ENCODE measurements at places on chromosomes 11 and 22.
A peak's percentile ranks its signal among the peaks of the same experiment; 100 is the strongest.

- no peak for DNase-seq
These were observed 9.0 kb upstream of the RDX start for GRCh38 chr11:110305169-110306018.

- no peak for DNase-seq
These were observed 23.0 kb downstream of the CDON start for GRCh38 chr11:126039485-126040271.

DNA sequence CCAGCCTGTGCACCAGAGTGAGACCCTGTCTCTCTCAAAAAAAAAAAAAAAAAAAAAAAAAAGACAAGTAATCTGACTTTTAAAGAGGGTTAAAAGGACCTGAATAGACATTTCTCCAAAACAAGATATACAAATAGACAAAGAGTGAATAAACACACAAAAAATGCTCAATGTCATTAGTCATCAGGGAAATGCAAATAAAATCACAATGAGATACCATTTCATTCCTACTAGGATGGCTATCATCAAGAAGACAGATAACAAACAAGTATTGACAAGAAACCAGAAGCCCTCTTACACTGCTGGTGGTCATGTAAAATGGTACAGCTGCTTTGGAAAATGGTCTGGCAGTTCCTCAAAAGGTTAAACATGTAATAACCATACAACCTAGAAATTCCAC, 4.1 kb downstream of the RIC3 start:
- DNase-seq = no peak

GRCh38 chr11:4932751-4933150, 8.6 kb upstream of the OR51G1 start:
- DNase-seq = no peak

DNA sequence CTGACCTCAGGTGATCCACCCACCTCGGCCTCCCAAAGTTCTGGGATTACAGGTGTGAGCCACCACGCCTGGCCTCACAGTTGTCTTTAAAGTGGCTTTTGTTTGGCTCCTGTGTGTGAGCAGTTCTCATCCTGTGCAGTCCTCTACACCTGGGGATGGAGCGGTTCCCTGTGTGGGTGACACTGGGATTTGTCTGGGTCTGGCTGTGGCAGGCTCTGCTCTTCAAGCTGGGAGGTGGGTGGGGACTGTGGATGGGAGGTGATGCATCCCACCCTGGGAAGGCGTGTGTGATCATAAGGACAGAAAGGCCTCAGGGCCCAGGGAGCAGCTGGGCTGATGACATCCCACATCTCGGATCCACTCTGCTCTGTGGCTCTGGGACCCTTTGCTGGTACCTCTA, 1266.8 kb downstream of the BRD1 start:
- DNase-seq = no peak

DNA sequence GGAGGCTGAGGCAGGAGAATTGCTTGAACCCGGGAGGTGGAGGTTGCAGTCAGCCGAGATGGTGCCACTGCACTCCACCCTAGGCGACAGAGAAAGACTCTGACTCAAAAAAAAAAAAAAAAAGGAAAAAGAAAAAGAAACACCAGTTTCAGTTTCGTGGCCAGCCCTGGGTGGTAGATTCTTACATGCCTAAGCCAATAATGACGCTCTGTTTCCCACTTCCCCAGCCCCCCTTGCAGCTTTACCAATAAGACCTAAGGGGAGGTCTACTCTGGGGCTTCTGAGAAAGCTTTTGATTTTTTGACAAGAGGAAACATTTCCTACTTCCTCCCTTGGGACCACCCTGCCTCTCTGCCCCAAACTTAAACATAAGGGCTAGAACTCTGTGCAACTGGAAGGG, 30.0 kb upstream of the PTPRJ start:
- no peak for DNase-seq

DNA sequence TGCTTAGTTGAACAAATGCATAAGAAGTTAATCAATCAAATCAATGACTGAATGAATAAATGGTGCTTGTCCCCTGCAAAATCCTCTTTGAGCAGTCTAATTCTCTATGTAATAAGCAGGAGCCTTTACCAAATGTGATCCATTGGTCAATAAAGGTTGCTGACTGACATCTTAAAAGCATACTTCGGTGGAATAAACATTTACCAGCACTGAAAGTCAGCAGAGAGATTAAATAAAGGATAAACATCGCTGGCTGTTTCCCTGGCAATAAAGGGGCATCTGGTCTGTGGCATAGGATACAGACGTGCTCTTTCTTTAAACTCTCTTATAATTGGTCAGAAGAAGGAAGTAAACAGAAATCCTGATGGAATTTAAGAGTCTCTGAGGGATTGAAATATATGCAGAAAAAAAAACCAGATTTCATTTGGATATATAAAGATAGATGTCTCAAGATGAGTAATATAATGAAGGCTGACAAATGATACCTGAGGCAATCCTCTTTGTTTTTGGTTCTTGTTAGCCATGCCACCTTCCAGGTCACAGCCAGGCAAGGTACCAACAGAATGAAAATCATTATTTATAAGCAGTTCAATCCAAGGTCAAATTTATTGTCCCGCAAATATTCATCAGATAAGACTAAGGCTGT, 578.4 kb upstream of the CCDC90B start:
- no peak for DNase-seq

DNA sequence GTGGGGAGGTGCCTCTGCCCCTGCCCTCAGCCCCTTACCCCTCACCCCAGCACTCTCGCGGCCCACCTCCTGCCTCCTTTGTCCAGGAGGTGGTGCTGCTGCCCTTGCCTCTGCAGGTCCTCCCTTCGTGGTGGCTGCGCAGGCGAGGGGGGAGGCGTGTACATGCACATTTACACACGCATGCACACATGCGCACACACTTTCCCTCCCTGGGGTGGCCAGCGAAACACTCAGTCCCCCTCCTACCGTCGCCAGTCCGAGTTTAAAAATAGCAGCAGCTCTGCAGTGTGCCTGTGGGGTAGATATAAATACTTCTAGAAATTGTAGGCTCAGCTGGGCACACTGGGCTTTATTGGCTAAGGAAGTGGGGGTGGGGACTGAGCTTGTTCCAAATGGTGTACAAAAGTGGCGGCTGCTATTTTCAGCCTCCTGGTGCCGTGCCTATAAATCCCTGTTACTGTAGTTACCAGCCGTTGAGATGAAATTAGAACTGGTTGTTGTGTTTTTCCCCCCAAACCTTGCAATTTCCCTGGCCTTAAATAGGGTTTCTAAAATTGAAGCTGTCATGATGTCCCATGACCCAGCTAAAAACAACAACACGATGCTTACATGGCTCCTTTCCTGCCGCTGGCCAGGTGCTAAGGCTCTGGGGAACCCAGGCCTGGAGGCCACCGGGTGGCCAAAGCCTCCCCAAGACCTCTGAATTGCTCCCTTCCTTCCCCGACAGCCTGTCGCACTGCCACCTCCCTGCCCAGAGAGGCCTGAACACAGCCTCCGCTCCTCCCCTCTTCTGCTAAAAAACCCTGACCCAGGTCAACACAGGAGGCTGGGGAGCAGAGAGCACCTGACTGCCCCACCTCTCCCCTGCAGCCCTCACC, 12.4 kb downstream of the PICK1 start:
- no peak for DNase-seq

GRCh38 chr11:353179-353873, 16.0 kb upstream of the B4GALNT4 start:
- DNase-seq = peak; percentile 62

DNA sequence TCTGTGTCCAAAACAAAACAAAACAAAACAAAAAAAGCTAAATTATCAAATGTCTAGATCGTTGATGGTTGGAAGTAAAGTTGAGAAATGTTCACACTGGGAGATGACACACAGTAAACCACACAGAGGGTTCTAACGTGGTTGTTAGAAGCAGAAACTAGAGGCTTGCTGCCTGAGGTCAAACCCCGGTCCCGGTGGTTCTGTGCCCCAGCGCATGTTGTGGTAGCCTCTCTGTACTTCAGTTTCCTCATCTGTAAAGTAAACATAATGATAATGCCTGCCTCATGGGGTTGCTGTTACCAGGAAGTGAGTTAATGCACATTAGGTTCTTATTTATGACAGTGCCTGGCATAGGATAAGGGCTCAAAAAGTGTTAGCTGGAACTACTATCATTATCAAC, 33.4 kb downstream of the PPARA start:
- DNase-seq = no peak

- no peak for DNase-seq
These were observed 26.7 kb upstream of the P2RY6 start for GRCh38 chr11:73245461-73245860.

DNA sequence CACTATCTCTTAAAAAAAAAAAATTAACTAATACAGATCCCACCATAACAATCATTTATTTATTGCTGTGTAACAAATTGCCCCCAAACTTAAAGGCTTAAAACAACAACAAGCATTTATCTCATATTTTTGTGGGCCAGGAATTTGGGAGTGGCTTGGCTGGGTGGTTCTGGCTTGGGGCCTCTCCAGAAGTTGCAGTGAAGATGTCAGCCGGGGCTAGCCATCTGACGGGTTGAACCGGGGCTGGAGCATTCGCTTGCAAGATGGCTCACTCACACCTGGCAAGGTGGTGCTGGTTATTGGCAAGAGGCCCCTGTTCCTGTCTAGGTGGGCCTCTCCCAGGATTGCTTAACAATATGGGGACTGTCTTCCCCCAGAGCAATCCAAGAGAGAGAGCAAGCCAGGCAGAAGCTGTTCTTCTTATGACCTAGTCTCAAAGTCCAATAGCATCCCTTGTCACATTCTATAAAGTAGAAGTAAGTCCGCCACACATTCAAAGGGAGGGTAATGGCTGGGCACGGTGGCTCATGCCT, 29.5 kb downstream of the ACO2 start:
- DNase-seq = no peak

DNA sequence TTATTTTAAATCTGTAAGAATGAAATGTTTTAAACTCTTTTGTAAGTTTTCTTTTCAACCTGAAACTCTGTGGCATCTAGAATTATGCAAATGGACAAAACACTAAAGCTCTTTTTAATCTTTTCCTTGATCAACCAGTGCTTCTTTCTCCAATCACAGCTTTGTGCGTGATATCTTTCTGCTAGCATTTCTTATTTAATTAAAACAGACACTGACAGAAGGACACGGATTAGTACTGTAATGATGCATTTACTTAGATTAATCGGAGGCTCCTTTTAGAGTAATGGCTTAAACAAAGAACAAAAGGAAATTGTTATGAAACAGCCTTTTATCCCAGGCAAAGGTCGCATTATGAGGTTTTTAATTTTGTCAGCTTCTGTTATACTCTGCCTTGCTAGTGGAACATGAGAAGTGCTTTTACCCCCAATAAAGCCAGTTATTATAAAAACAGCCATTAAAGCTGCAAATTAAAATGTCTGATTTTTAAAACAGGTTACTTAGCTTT, 48.5 kb upstream of the SOX6 start:
- no peak for DNase-seq

DNA sequence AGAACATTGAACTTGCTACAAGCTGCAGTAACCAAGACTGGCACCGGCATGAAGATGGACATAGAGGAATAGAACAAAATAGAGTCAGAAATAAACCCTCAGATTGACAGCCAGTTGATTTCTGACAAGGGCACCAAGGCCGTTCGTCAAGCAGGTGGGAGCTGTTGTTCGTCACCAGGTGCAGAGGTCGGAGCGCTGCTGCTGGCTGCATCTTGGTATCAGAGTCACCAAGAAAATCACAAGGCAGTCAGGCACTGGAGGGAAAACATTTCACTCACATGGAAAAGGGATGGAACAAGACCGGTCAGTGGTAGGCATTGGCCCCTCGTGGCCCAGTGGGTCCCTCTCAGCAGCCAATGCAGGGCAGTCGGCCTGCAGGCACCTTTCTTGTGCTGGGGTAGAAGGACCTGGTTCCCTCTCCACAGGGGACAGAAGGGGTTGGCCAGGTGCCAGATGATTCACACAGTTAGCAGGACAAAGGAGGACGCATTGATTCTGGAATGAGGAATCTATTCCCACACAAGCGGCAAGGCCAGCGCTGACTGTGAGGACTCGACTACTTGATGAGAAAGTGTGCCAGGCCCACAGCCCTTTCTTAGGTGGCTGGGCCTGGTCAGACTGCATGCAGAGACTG, 115.8 kb upstream of the FGF3 start:
- no peak for DNase-seq

DNA sequence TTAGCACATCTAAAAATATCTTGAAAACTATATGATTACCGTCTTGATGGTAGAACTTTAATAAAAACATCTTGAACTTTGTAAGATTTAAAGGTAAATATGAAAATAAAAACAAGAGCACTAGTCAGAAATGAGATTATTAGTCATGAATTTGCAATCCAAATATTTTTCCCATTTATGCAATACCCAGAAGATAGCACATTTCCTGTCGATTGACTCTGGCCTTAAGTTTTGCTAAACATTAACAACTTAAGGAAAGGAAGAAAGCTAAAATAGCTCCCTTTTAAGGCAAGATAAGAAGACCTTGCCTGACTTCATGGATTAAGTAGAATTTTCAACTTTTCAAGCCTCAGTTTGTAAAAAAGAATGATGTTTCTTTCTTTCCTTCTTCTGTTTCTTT, 1374.7 kb upstream of the RAG2 start:
- no peak for DNase-seq
